ENCODE measurements at places on chromosomes 6 and 20.

GRCh38 chr6:143233554-143234285 is 173.0 kb downstream of the AIG1 start:
- DNase-seq: no peak

GRCh38 chr20:14710951-14711350 is 373.5 kb upstream of the FLRT3 start:
- no peak for DNase-seq

- peak; percentile 29 for DNase-seq
Observed at GRCh38 chr6:126657561-126658175, 317.8 kb downstream of the CENPW start.

DNA sequence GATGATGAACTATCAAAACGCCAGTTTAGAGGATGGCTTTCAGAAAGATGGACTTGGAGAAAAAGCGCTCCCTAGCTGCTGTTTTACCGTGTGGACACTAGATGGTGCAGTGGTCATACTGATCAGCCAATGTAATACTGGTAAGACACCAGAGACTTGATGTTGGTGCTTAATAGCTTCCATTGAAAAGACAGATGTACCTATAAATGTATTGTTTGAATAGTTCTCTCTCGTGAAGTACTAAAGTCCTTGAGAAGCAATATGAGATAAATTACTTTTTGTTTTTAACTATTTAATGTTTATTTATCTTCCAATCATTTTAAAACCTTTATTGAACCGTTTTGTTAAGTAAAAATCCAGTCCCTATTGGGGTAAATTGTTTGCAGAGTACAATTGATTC is 63.9 kb upstream of the FUCA2 start:
- peak; percentile 84 for DNase-seq

GRCh38 chr20:1830240-1830639 is 65.0 kb upstream of the SIRPA start:
- peak; percentile 56 for DNase-seq

- no peak for DNase-seq
Observed at GRCh38 chr6:47308198-47308517, 1.5 kb downstream of the TNFRSF21 start.

GRCh38 chr20:52226370-52226769 is 34.8 kb upstream of the ZFP64 start:
- no peak for DNase-seq

DNA sequence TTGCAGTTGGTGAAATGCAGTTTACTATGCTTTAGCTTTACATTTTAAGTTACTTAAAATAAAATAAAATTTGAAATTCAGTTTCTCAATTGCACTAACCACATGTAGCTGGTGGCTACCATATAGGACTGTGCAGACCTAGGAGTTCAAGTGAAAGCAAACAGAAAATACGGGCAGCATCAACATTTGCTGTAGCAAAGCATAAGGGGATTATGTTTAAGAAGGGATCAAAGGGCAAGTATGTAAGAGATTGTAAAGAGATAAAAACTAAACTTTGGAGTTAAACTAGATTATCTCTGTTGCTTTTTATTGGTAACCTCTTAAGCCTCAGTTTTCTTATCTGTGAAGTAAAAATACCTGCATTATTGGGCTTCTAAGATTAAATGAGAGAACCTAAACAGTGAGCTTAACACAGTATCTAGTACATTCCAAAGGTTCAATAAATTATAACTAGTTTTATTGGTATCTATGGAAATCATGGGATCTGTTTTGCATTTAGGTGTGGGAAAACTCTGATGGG is 81.2 kb downstream of the SPTLC3 start:
- no peak for DNase-seq

Measured in smooth muscle cell of the brain vasculature (primary cell).